ENCODE measurements at places on chromosomes 11 and 22.

DNA sequence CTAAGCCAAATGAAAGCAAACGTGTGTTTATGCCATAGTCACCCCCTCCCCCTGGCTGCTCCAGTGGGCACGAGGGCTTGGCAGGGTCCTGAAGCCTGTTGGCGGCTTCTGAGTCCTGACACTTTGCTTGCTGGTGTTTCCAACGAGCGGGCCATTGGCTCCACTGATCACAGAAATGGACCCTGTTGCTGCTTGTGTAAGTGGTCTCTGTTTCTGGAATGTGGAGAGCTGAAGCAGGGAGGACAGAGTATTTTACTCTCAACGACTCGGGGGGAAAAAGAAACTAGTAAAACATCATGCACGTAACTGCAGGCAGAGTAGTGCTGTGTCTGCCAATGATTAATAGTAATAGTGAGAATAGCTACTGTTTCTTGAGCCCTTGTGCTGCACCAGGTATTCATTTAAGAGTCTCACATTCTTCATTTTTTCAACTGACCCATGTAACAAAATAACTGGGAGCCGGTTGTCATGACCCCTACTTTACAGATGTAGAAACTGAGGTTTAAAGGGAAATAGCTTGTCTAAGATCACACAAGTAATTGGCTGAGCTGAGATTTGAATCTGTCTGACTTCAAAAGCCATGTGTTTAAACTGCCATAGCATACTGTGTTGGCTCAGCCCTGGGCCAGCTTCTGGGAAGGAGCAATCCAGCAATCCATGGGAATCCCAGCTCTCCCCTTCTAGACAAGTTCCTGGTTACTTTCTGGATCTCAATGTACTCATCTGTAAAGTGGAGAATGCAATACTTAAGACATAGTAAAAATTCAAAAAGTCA, 526.7 kb downstream of the INSC start:
- no peak for DNase-seq

DNA sequence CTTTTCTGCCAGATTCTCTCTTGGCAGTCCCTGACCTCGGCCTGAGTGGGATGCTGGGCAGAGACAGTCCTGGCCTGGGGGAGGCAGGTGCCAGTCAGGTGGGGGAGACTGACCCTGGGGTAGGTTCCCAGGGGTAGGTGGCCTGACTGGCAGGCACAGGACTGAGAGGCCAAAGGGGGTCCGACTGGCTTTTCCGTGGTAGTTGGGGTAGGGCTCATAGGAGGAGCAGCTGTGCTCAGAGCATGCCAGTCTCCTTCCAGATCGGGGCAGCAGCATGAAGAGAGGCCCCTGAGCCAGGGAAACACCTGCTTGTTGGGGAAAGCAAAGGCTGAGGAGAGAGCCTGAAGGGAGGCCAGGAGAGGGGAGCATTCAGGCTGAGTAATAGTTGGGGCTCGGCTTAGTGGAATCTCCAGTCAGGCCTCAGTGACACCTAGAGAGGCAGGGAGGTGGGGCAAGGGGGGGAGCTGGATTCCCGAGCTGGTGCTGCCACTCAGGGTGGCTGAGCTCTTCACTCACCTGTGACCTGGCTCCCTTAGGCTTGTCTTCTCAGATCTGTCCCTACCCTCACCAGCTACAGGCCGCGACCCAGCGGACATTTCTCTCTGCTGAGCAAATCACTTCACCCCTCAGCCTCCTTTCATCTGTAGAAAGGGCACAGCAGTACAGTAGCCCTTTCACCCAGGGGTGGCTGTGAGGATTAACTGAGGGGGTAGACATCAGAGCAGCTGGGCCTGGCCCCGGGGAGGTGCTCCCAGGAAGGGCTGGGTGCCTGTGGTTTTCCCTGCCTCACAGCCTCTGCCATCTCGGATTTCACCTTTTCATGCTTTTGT, 26.2 kb downstream of the MCM5 start:
- DNase-seq, result no peak

DNA sequence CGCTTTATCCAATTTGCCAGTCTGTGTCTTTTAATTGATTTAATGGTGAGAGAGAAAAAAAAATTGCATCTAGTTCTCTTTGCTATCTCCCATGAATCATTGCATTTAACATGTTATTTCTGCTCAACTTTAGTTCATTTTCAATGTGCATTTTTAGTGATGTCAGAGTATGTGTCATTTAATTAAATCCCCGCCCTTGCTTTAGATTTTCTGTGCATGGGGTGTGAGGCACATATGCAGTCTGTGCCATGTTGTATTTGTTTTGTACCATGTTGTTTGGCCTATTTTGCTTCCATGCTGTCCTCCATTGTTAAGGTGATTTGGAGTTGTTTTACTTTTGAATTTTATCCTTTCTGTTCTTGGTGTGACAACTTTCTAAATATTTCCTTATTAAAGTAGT, 8.3 kb upstream of the NCR3LG1 start:
- DNase-seq, result no peak

GRCh38 chr11:87239001-87239400, 201.3 kb downstream of the TMEM135 start:
- DNase-seq, result no peak

DNA sequence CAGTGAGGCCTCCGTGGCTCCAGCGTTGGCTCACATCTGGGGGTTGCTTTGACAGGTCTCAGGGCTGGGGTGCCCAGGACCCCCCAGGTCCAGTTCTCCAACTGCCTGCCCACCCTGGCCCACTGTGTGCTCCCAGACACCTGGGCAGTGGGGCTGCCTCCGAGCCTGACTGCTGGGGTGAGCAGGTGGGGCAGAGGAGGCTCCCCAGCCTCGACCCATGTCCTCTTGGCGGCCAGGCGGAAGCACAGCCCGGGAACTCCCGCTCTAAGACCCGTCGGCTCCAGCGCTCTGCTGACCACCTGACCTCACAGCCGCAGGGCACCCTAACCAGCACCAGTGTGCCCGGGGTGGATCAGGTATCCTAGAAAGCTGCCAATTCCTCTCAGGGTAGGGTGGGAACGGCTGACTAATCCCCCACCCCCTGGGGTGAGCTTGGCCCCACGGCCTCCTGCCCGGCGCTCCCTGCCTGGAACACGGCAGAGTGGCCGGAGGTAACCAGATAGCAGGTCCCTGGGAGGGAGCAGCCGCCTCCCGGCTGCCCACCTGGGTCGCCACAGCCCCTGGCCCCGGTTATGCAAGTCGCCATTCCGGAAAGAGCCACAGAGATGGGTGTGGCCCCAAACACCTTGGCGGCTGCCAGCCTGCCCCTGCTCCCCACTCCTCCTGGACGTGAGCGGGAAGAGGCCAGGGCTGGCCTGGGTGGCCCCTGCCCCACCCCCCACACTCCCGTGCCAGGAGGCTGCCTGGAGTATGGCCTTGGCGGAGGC, 19.2 kb upstream of the MUC5B start:
- DNase-seq, result peak; percentile 70

DNA sequence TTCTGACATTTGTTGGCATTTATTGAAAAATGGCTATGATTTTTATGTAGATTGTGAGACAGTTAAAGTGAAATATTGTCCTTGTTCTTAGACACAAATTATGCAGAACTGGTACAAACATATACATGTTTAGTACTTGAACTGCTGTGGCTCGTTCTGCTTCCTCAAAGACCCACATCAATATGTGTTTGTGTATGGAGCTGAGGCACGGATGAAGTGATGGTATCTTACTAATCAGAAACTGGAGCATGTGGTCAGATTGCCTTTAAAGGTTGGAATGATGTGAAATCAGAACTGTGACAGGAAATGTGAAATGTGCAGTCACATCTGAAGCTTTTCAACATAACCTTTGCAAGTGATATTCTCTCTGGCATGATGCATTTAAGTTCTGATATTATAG, 130.4 kb downstream of the NAV2 start:
- no peak for DNase-seq

DNA sequence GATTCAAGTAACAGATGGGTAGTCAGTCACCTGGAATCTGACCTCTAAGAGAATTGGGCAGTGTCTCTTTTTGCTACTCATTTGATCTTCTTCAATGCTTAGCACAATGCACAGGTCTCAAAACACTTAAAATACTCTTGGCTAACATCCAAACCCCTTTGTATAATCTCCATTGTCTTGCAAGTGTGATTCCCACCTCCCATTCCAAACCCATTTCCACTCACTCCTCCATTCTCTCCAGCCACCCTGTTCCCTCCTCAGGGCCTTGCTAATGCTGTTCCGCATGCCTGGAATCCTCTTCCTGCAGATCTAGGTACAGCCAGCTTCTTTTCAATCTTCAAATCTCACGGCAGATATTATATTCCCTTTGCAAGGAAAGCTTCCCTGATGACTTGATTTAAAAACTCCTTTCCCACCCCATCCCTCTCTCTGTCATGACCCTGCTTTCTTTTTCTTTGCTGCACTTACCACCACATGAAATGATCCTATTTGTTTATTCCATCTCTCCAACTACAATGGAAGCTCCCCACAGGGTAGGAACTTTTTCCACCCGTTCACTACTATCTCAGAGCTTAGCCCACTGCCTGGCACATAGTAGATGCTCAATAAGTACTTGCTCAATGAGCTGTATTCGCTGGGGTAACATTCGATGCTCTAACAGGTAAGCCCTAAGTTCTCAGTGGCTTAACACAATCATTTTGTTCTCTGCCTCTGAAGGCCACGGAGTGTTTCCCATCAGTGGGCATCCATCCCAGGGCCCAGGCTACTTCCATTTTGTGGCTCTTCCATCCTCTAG, 121.7 kb downstream of the MN1 start:
- no peak for DNase-seq

DNA sequence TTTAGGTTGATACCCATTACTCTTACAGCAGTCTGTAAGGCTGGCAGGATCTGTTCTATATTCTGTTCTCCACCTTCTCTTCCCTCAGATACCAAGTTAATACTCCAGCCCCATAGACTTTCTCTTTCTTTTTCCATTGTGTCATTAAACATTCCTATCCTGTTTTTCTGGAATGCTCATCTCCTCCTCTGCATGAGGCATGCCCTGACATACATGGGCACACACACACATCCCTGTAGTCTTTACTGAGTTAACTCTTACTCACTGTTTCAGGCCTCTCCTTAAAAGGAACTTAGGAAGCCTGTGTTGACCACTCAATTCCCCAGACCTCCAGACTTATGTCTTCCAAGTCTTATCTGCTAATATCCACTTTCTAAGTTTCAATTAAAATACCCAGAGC, 476.8 kb downstream of the METTL15 start:
- DNase-seq, result no peak

GRCh38 chr11:68508425-68508824, 47.9 kb downstream of the PPP6R3 start:
- no peak for DNase-seq

- no peak for DNase-seq
These were observed at the start of gene TRIM34 for GRCh38 chr11:5624489-5625279. TSS of gene TRIM34 (plus strand) at chr11:5625001. CDS start at chr11:5632332, 7,331 bp downstream.
